ENCODE measurements at places on chromosomes 12 and 14.

- no peak for DNase-seq
Observed at GRCh38 chr12:28104316-28104715, 85.9 kb upstream of the CCDC91 start.

DNA sequence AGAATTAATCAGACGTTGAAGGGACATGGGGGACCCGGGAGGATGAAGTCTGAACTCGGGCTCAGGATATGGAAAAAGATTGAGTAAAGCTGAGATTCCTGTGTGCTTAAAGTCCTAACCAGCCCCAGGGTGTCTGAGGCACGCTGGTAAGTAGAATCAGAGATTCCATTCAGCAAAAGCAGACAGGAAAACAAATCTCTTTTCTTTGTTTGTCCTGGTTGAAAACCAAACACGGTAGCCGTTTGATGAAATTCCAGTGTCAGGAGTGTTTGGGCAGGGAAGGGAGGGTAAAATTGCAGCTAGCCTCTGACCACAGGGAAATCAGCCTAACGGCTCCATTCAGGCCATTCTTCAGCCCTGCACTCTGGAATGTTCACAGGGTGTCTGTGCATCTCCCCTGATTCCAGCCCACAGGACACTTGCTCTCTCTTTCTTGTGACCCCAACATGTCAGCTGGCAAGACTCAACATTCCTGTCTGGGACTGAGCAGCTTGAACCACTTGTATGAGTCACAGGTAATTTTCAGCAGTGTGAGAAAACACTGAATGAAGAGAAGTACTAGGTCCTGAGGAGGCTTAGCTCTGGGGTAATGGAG, 31.0 kb downstream of the NINJ2 start:
- DNase-seq, result no peak

DNA sequence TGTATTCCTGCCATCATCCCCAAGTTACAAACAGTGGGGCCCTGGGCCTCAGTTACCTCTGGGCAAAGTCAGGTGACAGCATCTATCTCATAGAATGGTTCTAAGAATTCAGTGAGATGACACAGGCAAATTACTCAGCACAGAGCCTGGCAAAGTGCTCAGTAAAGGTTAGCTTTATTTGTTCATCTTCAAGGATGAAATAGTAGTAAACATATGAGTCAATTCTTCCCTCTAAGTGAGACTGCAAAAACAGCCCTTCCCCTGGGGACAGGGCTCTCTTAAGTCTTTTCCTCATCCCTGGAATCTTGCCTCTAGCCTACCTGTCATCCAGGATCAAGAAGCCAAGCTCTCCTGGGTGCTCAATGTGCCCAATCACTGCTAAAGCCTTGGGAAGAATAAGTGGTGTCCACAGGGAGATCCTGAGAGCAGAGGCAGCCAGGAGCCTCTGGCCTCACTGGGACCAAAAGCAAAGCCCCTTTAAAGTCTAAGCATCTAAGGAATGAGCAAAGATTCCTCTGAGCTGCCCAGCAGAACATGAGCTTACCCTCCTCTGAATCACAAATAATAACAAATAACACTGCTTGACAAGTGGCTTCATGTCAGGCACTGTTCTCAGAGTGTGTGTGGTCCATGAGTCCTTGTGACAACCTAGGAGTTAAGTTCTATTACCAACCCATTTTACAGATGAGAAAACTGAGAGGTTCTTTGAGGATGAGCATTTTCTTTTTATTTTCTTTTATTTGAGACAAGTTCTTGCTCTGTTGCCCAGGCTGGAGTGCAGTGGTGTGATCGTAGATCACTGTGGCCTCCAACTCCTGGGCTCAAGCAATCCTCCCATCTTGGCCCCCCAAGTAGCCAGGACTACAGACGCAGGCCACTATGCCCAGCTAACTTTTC, 12.1 kb downstream of the NUAK1 start:
- DNase-seq, result no peak

DNA sequence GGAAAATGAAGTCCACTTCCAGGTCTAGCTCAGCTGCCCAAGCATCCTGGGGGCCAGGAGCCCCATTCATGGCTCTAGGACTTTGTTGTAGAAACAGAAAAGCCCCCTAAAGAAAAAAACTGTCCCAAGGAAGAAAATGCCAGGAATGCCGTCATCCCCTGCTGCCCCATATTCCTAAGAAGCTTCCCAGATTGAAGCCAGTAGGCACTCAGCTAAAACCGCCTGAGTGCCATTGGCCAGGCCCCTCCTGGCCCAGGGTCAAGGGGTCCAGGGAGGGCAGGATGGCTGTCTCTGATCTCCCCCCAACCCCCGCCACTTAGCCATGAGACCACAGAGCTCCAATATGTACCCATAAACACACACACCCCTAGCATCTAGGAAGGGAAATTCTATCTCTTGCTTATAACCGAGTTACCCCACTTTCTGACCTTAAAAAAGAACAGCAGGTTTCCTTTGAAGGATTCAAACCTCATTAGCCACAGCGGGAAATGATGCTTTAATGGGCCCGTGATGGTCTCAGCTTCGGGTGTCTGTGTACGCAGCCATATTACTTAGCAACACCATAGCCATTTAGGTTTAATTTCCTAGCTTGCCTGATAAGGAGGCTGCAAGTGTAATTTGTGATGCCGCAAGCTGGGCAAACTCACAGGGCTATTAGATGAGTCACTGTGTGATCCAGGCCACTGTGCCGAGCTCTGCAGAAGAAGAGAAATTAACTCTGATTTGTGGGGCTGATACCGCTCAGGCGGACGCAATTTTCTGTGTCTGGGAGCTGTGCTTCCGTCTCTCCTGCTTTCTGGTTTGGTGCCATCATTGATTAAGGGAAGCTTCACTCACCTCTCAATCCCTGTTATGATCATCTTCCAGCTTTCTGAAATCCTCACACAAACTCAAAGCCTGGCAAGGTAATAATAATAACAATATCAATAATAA, 84.2 kb downstream of the GCH1 start:
- no peak for DNase-seq

DNA sequence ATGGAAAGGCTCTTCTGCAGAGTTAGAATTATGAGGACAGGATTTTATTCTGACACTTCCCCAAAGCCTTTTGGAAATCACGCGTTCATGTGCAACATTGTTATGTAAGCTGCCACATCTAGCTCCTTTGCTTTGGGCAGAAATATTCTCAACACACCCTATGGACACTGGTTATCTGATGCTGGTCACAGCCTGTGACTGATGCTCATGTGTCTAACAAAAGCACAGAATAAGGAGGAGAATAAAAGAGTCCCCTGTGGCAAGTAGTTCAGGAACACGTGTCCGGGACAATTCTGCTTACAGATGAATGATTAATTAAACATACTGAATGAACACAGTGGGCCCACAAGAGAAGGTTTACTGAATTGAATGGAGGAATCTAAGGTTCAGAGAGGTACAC, 22.1 kb downstream of the FOXN3 start:
- DNase-seq, result no peak

DNA sequence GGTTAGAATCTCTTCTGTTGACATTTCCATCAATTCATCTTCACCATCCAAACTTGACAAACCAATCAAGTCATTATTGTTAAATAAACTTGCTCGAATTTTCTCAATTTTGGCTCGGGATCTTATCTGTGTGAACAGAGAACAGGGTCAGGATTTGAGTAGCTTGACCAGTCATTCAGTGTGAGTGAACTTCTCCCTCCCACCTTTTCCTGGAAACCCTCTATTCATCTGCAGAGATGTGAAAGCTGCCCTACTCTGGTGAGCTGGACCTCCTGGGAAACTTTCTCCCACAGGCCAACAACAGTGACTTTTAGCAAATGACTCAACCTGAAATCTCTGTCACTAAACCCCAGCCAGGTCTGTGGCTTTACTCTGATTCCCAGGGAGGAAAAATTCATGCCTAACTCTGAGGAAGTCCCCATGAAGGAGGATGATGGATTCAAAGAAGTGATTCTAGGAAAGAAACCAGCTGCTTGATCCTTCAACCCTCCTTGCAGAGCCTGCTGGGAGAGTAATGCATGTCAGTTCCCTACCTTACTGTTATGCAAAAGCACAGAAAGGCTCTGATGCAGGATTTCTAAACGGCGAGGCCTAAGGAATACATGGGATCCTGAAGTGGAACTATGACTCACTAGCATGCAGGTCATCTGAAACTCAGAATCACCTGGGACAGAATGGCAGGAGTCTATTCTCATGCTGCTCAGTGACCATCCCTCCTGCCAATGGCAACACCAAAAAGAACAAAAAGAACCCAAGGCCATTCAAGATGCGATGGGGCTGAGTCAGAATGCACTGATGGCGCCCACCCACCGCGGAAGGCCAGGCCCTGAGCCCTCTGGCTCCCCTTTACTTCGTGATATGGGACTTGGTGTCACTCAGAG, 58.0 kb downstream of the TRAFD1 start:
- DNase-seq, result no peak

- DNase-seq, result no peak
Observed at GRCh38 chr14:51071857-51072256, 23.0 kb downstream of the TRIM9 start.

- DNase-seq, result no peak
Observed at GRCh38 chr14:100025111-100025510, 40.1 kb upstream of the EVL start.

- DNase-seq, result no peak
Observed at GRCh38 chr12:118467641-118468305, 91.4 kb downstream of the SUDS3 start.

DNA sequence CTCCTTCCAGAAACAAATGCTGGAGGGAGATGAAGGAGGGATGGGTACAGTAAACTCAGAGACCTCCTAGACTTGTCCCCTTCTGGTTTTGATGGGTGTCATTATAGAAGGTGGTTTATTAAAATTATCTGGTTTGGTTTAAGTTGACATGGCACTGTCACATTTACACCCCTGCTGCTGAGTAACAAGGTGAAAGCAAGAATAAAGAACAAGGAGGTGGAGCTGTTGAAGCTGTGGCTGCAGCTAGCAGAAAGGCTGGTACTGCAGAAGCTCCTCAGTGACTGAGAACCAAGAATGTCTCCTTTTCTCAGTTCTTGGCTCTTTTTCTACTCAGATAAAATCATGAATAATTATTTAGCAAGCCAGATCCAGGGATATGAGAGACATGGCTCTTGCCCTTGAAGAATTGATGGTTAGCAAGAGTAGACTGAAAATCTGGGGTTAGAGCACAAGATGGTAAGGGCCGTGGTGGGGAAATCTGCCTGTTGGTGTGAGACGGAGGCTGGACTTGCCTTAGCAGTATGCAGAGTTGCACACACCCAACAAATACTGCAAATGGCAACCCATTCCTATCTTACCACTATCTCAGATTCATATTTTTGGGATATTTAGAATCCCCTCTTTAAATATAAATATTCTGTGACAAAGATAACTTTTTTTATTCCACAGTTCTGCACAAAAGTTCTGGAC, at the start of gene GZMH:
GZMH (minus strand) TSS at position 31 of the 690 bp plus-strand sequence. CDS start 72 bp downstream, outside the sequence.
- DNase-seq, result no peak

DNA sequence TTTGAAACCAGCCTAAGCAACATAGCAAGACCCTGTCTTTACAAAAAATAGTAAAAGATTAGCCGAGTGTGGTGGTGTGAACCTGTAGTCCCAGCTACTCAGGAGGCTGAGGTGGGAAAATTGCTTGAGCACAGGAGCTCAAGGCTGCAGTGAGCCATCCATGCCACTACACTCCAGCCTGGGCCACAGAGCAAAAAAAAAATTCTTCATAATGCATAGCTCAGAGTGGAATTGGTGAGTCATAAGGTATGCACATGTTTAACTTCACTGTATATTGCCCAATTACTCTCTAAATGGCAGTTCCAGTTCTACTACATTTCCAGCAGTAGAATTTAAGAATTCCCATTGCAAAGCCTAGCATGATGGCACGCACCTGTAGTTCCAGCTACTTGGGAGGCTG, 26.8 kb upstream of the CLIP1 start:
- no peak for DNase-seq

- no peak for DNase-seq
Observed at GRCh38 chr14:38721822-38722431, 381.1 kb downstream of the SEC23A start.

DNA sequence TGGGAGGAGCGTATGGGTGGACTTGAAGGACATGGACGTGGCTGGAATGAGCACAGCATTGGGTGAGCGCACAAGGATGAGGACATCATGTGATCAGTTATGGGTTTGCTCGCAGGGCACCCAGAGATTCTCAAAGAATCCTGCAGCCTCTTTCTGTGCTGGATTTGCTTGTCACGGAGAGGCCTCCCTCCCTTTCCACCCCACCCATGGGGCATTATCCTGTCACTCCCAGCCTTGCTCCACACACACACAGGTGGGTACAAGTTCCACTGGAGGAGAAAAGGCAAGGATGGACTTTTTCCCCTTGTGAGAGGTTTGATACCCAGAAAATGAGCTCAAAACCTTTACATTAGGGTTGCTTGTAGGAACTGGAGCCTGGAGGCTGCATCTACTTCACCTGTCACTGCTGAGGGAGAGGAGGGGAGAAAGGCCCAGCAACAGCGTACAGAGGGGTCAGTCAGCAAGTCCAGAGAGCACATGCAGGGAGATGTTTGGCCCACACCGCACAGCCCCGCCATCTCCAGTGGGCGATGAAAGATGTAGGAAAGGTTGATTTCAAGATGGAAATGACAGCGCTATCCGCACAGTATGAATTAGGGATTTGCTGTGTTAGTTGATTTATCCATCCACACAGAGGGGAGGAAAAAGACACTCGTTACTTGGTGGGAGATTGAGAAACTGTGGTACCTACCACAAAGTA, 112.7 kb downstream of the GCH1 start:
- DNase-seq, result no peak

GRCh38 chr12:40834321-40834720, 142.1 kb downstream of the CNTN1 start:
- DNase-seq, result no peak

- DNase-seq, result no peak
Observed at GRCh38 chr14:63727231-63727735, 582 bp downstream of the SGPP1 start.

- DNase-seq, result no peak
Observed at GRCh38 chr12:100897240-100897639, 102.7 kb downstream of the ANO4 start.

GRCh38 chr14:61718039-61718438, 22.7 kb downstream of the HIF1A start:
- no peak for DNase-seq

DNA sequence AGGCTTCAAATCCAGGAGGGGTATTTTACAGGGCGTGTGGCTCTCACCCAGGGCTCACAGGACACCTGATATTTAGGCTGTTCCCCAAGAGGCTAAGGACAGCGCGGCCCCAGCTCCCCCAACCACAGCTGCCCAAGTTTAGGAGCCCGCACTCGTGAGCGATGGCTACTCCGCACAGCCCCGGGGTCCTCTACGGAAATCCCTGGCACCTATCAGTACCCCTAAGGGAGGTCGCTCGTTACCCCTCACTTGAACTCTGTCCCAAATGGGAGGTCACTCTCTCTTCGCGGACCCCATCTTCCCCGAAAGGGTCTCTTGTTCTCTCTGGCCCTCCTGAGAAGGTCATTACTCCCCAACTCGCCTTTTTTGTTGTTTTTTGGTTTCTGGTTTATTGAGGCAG, 708 bp upstream of the P2RX4 start:
- no peak for DNase-seq

DNA sequence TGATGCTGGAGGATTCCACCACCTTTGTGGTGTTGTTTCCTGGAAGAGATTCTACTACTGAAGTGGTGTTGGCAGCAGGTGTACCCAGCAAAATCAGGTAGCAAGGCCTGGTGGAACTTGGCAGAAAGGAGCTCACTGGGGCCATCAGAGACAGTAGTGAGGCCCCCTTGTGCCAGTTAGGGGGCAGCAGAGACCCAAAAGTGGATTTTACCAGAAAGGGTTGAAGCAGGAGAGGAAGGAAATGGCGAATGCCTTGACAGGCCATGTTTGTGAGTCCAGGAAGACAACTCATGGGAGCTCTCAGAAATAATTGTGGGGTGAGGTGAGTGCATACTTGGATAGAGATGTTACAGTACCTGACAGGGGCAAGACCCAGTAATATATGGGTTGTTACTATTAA, 137.7 kb upstream of the FGD4 start:
- DNase-seq, result no peak

GRCh38 chr14:63759456-63759855, 31.6 kb upstream of the SGPP1 start:
- no peak for DNase-seq

Data from stimulated activated CD8-positive, alpha-beta memory T cell treated with anti-CD3 and anti-CD28 coated beads, Interleukin-7, amount 100 ng/mL, for 1 hour (primary cell).